ENCODE measurements at places on chromosomes 7 and 10.

DNA sequence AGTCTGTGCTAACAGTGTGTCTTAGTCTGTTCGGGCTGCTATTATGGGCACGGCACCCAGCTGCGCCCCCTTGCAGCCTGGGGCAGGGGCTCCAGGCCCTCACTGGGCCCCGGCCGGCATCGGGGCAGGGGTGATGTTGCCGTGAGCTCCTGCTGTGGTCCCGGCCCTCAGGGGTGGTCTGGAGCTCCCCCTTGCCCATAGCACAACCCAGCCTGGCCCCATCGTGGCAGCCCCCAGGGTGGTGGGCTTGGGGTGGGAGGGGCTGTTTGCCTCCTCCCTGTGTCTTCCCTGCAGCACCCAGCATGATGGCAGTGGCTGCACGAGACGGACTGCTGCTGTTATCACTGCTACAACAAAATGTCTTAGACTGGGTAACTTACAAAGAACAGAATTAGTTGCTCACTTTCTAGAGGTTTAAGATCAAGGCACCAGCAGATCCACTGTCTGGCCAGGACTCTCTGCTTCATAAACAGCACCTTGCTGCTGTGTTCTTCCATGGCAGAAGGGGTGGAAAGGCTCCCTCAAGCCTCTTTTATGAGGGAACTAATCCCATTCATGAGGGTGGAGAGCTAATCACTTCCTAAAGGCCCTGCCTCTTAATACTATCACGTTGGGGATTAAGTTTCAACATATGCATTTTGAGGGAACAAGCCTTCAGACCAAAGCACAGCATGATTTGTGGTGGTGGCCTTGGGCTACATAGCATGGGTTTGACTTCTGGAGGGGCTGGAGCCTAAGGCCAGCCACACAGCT, 149.5 kb downstream of the SEC23IP start:
- no peaks in the 10 kb centered on the region for H3K4me1 ChIP-seq
- DNase-seq = no peak
- no peaks in the 10 kb centered on the region for H3K27me3 ChIP-seq
- H3K36me3 ChIP-seq = no peaks in the 10 kb centered on the region
- no peak overlapping the region for H3K27ac ChIP-seq
- no peak overlapping the region for H3K4me3 ChIP-seq

DNA sequence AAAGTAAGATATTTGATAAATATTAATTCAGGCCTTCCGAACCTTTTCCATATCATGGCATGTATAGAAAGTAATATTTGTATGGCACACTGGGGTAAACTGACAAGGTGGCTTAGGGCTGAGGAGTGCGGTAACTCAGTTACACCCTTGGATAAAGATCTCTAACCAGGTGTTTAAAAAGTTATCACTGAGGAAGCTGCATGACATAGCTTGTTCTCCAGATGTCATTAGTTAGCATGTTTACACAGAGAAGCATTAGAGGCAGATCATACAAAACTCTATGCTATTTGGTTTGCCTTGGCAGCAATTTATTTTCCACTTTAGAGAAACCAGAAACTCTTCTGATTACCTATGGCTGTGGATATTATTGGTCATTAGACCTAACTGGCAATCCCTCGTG, 118.2 kb downstream of the ST7 start:
- no peak overlapping the region for H3K4me3 ChIP-seq
- no peaks in the 10 kb centered on the region for H3K36me3 ChIP-seq
- H3K27ac ChIP-seq = no peak overlapping the region
- H3K27me3 ChIP-seq = no peaks in the 10 kb centered on the region
- peaks cover 22% of the 10 kb centered on the region for H3K4me1 ChIP-seq

GRCh38 chr10:21810582-21811244, 192.8 kb downstream of the DNAJC1 start:
- no peaks in the 10 kb centered on the region for H3K27me3 ChIP-seq
- peaks cover 9% of the 10 kb centered on the region for H3K4me1 ChIP-seq
- H3K36me3 ChIP-seq = peaks cover 4% of the 10 kb centered on the region
- no peak overlapping the region for H3K4me3 ChIP-seq
- H3K27ac ChIP-seq = no peak overlapping the region

DNA sequence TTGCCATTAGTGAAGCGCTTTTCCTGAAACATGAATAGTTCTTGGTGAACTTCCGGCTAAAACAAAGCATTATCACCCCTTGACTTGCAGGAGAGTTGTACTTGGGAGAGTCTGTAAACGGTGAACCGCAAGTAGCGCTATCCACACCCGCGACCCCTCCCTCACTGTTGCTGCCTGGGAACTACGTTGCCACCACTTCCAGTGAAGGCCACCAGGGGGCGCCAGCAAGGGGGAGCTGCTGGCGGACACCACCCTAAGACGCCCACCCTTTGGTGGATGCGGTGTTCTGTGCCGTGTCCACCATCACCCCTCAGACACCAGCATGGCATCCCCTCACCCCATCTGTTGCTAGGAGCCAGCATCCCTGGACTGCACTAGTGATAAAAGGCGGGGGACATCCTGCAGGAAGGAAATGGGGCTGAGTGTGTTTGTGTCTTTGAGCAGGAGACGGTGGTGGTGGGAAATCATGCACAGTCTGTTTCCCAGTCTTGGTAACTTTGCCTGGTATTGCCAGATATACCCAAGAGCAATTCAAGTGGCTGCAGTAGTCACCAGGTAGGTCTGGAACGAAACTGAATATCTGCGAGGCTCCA, 298.2 kb downstream of the FRMD4A start:
- peaks cover 3% of the 10 kb centered on the region for H3K36me3 ChIP-seq
- DNase-seq = no peak
- no peak overlapping the region for H3K27ac ChIP-seq
- H3K4me3 ChIP-seq = no peak overlapping the region
- peaks cover 9% of the 10 kb centered on the region for H3K27me3 ChIP-seq

DNA sequence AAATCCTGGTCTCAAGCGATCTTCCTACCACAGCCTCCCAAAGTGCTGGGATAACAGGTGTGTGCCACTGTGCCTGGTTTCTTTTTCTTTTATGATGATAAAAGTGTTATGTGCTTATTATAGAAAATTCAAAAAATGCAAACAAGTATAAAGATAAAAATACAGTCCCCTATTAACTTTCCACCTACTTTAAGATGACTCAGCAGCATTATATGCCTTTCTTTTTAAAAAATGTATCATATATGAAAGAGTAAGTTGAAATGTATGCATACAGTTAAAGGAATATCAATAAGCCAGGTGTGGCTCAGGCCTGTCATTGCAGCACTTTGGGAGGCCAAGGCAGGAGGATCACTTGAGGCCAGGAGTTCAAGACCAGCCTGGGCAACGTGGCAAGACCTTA, 216.9 kb upstream of the GALNT17 start:
- H3K27ac ChIP-seq = no peak overlapping the region
- peaks cover 5% of the 10 kb centered on the region for H3K27me3 ChIP-seq
- DNase-seq = no peak
- H3K36me3 ChIP-seq = no peaks in the 10 kb centered on the region

DNA sequence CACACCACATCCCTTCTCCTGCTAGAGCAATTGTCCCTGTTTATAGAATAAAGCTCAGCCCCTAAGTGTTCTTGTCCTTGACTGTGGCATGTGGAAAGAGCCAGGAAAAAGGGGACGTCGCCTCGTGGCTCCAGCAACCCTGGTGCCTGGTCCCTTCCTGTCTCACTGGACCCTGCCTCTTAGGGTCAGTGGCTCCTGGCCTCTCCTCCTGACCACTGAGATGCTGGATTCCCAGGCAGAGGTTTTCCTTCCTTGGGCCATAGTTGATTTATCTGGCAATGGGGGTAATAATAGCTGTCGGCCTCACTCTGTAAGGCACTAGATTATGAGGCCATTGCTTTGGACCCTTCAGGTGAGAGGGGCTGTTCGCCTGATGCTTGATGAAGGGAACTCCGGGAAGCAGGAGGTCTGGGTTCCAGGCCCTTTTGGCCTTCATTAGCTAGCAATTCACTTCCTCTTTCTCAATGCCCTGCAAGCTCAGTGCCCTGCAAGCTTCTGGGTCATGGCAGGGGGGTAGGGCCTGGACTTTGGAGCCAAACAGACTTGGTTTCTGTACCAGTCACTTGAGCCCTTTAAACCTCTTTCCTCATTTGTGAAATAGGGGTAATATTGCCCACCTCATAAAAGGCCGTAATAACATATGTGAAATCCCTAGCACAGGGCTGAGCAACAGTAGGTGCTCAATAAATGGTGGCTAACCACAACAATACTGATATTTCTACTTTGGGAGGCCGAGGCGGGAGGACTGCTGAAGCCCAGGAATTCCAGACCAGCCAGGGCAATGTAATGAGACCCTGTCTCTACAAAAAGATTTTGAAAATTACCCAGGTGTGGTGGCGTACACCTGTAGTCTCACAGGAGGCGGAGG, 1.1 kb downstream of the ASL start:
- peak overlapping the region; percentile 91 for H3K4me3 ChIP-seq
- no peaks in the 10 kb centered on the region for H3K36me3 ChIP-seq
- H3K27ac ChIP-seq = peak overlapping the region; percentile 88
- H3K27me3 ChIP-seq = no peaks in the 10 kb centered on the region

GRCh38 chr7:107381453-107381852, 88.4 kb upstream of the GPR22 start:
- H3K27me3 ChIP-seq = no peaks in the 10 kb centered on the region
- peaks cover 3% of the 10 kb centered on the region for H3K36me3 ChIP-seq
- H3K4me1 ChIP-seq = peaks cover 4% of the 10 kb centered on the region
- H3K4me3 ChIP-seq = no peak overlapping the region

GRCh38 chr10:61974601-61975390, 73.3 kb downstream of the ARID5B start:
- peak overlapping the region; percentile 73 for H3K27ac ChIP-seq
- DNase-seq = no peak
- peaks cover 13% of the 10 kb centered on the region for H3K36me3 ChIP-seq
- H3K4me1 ChIP-seq = peaks cover 53% of the 10 kb centered on the region
- H3K27me3 ChIP-seq = no peaks in the 10 kb centered on the region

- no peak overlapping the region for H3K27ac ChIP-seq
- peak; percentile 51 for DNase-seq
- no peaks in the 10 kb centered on the region for H3K36me3 ChIP-seq
- H3K27me3 ChIP-seq = peaks cover 11% of the 10 kb centered on the region
- H3K4me3 ChIP-seq = no peak overlapping the region
Measured at GRCh38 chr10:114077815-114078219, 34.2 kb downstream of the ADRB1 start.

DNA sequence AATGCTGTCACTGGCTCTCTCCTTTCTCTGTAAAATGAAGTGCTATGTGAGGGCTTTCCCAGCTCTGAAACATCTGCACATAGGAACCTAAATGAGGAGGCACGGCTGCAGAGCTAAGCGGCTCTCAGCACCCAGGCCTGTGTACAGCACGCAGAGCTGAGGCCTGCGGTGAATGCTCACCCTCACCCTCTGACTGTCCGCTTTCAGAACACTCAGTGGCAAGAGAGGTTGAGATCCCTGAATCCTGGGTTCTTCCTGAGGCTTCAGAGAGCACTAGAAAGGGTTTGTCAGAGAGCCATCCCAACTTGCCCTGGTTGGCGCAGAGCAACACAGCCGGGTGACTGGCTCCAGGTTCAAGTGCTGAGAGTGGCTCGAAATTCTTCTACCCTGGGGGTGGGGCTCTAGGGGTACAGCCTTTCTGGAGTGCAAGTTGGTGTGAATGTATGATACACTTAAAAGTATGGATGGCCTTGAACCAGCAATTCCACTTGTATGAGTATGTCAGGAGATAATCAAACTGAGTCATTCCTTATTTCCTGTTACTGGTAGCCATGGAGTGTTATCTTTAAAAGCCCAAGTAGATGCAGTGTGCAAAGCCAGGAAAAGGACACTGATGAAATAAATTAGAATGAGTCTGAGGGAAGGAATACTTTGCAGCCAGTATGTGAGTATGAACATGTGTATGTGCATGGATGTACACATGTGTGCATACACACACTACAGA, 1.7 kb upstream of the CCDC201 start:
- H3K4me3 ChIP-seq = no peak overlapping the region
- no peak overlapping the region for H3K27ac ChIP-seq
- no peaks in the 10 kb centered on the region for H3K27me3 ChIP-seq
- no peak for DNase-seq
- no peaks in the 10 kb centered on the region for H3K4me1 ChIP-seq
- no peaks in the 10 kb centered on the region for H3K36me3 ChIP-seq

- no peaks in the 10 kb centered on the region for H3K27me3 ChIP-seq
- H3K4me1 ChIP-seq = no peaks in the 10 kb centered on the region
- no peaks in the 10 kb centered on the region for H3K36me3 ChIP-seq
- H3K27ac ChIP-seq = no peak overlapping the region
- no peak overlapping the region for H3K4me3 ChIP-seq
Measured at GRCh38 chr7:118039963-118040489, 143.9 kb upstream of the LSM8 start.

DNA sequence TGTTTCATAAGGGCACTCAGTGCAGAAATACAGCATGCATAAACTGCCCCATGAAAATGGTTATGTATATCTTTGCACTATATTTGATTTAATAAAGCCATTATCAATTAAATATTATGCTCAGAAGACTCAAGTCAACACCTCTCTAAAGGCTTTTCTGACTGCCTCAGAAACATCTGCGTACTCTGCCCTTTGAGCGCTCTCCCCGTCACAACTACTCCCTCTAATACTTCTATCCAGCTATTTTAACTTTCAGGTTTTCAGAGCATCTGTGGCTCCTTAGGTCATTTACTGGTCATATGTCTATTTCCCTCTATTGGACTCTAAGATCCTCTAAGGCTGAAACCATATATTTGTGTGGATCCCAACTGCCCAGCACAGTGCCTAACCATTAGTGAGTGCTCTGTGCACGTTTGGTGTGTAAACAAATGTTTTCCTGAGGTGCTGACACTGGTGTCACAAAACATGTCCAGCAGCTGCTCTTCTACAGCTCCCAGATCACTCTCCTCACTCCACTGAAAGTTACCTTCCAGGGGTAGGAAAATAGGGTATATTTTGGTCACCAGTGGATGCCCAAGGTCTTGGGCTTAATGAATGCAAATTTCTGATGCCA, 179.1 kb downstream of the BTAF1 start:
- H3K4me3 ChIP-seq = no peak overlapping the region
- no peak for DNase-seq
- H3K27me3 ChIP-seq = no peaks in the 10 kb centered on the region
- no peaks in the 10 kb centered on the region for H3K36me3 ChIP-seq
- no peak overlapping the region for H3K27ac ChIP-seq

DNA sequence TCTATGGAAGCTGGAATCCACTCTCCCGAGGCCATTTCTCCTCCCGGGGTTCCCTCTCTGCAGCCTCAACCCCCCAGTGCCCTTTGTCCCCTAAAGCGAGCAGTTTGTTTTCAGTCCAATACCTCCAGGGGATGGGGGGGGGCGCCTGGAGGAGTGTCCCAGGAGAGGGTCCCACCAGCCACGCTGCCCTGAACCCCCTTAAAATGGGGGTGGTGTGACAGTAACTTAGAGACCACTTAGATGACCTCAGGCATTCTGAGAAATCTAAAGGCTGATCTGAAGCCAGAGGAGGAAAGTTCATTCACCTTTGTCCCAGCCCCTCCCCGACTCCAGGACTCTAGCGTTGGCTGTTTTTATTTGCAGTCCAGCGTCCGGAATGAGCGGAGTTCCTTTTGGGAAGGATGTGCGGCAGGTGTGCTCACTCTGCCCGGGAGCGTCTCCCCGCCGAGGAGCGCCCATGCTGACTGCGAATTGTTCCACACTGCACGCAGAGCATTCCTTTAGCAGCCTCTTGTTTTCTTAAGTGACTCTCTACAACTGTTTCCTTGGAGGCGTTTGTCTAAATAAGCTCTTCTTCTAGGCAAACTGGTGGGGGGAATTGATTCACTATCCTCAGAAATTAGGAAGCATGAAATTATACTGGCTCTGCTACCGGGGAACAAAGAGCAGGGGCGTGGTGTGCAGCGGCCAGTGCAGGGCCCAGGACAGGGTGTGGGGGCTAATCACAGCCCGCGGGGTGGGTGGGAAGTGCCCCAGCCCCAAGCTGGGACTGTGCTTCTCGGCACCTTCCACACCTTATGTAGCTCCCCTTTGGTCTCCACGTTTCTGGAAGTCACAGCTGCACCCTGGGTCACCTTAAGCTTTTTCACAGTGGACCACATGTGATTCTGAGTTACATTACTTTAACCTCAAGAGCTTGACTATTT, 46.3 kb downstream of the SYPL1 start:
- H3K27ac ChIP-seq = peak overlapping the region; percentile 79
- peaks cover 3% of the 10 kb centered on the region for H3K27me3 ChIP-seq
- H3K4me1 ChIP-seq = peaks cover 46% of the 10 kb centered on the region
- DNase-seq = no peak
